Ureter (tissue), 1 donor: ENCODE measurements at places on chromosomes 13 and 19.

DNA sequence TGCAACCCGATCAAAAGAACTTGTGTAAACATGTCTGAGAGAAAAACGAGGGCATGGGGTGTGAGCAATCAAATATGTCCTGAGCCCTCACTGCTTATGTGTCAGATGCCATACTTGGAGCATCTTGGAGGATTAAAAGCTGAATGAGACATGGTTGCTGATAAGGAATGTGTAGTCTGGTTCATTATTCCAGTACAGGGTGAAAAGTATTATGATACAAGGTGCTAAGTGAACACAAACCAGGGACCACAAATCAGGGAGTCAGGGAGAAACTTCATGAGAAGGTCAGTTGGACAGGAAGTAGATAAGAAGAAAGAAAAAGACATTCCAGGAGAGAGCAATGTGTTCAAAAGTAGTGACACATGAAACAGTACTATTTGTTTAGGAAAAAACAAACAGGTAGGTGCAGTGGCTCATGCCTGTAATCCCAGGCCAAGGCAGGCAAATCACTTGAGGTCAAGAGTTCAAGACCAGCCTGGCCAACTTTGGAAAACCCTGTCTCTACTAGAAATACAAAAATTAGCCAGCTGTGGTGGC, 2.0 kb upstream of the RCBTB1 start:
- DNase-seq, result no peak

- DNase-seq, result no peak
Measured at GRCh38 chr13:113077953-113078901, 27.4 kb upstream of the F7 start.

DNA sequence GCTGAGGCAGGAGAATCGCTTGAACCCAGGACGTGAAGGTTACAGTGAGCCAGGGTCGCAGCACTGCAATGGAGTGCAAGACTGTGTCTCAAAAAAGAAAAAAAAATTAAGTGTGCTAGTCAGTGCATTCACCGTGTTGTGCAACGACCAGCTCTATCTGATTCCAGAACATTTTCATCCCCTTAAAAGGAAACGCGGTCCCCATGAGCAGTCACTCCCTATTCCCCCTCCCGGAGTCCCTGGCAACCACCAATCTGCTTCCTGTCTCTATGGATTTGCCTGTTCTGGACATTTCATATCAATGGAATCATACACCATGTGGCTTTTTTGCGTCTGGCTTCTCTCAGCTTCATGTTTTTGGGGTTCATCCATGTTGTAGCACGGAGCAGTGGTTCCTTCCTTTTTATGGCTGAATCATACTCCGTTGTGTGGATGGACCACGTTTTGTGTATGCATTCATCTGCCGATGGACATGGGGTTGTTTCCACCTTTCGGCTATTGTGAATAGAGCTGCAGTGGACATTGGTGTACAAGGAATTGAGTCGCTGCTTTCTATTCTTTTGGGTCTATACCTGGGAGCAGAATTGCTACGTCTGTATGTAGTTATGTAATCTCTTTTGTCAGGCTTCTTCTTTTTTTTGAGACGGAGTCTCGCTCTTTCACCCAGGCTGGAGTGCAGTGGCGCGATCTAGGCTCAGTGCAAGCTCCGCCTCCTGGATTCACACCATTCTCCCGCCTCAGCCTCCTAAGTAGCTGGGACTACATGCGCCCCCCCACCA, 19.8 kb downstream of the MYO9B start:
- DNase-seq, result no peak

DNA sequence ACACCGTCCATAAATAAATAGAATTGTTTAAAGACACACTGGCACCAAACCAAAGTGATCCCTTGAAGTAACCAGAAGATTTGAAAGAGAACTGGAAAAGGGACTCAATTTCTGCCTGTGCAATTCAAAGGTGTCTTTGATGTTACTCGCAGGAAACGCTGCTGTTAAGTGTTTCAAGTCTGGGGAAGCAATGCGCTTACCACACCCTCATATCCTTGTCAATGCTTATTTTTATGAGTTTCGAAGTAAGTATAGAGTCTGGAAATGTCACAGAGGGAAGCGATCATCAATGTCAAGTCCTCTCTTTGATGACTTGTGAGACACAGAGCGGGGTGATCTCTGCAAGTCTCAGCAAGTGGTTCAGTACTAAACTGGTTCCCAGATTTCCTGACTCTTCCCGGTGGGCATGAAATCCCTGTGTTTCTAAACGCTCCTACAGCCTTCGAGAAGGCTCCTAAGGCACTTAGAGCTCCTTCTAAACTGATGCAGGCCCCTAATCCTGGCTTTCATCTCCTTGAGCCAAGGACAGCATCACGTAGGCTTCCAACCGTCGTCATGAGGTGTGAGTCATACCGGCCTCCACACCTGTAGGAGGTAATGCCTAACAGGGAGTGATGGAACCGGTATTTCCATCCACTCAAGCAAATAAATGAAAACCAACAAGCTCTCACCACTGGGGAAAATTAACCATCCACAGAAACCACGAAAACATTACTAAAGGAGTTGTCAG, 22.8 kb downstream of the SYDE1 start:
- peak; percentile 69 for DNase-seq

- no peak for DNase-seq
Measured at GRCh38 chr19:2425622-2426581, 1.5 kb downstream of the TIMM13 start.

DNA sequence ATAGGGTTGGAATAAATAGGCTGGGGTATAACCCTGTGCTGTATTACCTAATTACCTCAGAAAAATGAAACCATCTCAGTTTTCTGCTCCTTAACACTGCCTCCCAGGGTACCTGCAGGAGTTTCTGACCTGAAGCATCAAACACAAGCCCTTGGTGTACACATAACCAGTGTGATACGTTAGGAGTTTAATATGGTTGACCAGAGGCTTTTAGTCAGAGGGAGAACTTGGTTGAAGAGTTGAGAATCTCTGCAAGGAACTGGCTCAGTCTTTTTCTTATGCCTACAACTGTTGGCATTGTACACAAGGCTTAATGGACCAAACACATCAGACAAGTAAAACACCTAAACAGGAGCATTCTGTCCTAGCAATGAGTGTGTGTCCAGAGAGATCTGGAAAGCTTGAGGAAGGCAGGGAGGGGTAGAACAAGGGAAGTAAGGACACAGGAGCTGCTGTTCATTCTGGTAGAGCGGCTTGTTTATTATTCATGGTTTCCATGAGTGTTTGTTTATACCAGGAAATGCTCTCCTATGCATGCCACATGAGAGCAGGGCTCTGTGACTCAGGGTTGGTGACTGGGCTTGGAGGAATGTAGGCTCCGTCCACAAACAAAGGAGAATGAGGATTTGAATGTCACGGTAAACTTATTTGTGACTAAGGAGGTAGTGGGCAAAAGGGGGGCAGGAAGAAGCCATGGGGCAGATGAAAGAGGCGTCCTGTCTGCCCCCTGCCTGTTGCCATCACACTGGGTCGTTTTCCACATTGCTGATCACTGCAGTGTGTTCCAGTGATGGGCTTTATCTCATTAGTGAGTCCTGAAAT, 11.9 kb upstream of the SPATA13 start:
- DNase-seq, result peak; percentile 78
